Activated CD8-positive, alpha-beta T cell treated with anti-CD3 and anti-CD28 coated beads, Interleukin-2, amount 10 ng/mL, durations not matched to agents 7 days and 5 days (primary cell): ENCODE measurements at places on chromosomes 13 and 19.

DNA sequence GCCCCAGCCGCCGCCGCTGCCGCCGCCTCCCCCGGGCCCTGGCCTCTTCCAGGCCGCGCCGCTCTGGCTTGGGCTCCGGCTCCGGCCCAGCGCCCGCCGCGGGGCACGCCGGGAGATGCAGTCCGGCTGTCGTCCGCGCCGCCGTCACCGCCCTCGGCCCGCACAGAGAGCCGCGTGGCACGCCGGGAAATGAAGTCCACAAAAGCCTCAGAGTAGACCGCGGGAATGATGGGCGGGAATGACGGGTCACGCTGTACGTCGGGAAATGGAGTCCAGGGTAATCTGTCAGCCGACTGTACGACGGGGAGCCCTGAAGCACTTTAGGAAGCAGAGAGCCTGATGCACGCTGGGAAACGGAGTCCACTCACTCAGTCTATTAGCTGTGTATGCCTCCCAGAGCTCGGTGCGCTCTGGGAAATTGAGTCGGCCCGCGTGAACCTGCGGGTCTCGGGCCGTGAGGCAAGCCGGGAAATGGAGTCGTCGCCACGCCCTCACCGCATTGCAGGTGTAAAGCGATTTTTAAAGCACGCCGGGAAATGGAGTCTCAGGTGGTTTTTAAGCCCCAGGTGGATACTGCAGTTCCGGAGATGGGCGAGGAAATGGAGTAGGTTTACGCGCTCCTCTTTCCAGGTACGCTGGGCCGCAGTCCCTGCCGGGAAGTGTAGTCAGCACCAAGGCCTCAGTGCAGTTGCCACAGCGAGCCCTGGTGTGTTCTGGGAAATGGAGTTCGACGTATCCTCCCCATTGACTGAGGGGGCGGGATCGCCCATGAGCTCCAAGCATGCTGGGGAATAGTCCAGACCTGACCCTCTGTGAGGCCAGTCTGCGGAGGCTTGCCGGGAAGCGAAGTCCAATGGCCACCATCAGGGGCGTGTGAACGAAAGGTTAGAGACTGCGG is at the start of gene GSK3A:
Gene GSK3A (minus strand): TSS at position 91 of the 898 bp plus-strand sequence. CDS start 137 bp downstream, outside the sequence.
- DNase-seq, result peak; percentile 97

DNA sequence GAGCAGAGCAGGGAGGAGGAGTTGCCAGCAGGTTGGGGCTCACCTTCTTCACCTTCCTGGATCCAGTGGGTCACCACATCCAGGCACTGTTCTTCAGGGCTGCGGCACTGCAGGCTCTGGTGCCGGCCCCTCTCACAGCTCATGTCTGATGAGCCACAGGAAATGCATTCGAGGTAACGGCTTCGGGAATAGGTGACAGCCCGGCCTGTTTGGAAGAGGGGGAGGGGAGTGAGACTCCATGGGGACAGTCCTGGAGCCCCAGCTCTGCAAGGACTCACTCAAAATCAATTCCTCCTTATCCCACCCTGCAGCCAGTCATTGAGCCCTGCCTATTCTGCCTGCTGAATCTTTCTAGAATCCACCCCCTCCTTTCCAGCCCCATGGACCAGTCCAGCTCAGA is 13.5 kb downstream of the PLAUR start:
- no peak for DNase-seq

- DNase-seq, result no peak
Observed at GRCh38 chr13:35460061-35460460, 16.4 kb downstream of the MAB21L1 start.

DNA sequence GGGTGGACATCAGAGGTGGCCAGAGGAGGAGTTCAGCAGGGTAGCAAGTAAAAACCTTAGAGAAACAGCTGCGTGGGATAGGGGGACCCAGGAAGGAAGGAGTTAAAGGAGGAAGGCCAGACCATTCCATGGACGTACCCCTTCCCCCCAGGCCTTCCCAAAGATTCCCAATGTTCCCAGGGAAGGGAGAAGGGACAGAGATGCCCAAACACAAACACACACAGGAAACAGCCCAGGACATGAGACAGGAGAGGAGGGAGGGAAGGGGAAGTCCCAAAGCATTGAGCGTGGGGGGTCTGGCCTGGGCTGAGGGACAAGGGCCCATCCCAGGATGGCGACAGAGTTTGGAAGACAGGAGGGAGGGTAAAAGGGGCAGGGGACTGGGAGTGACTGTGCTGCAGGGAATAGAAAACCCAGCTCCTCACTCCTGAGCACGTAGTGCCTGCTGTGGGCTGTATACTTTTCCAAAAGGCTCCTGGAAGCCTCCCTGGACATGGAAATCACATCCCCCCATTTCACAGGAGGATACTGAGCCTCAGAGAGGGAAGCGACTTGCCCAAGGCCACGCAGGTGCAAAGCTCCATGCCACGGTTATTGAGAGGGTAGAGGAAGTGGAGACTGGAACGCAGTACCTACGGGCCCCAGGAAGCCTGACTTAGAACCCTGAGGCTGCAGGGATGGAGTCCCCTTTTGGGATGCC is 1.1 kb downstream of the SYDE1 start:
- DNase-seq, result no peak

DNA sequence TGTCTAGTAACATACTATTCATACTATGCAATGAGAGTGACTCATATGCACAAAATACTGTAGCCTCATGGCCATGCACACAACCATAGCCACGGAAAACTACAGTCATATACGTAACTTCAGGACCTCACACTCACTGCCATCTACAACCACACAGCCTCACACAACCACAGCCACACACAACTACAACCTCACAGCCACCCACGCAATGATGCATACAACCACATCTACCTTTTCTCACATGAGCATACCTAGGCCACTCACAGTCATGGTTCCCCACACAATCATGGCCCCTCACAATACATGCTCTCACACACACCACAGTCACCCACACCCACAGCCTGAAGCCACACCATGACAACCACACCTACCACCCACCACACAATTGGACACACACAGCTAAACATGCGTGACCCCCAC is 8.7 kb upstream of the TNFSF14 start:
- DNase-seq, result peak; percentile 59

- peak; percentile 94 for DNase-seq
Observed at GRCh38 chr19:18000915-18001776, 6.8 kb upstream of the ARRDC2 start.

GRCh38 chr19:49453757-49454240 is 774 bp downstream of the ALDH16A1 start:
- DNase-seq, result no peak

GRCh38 chr13:61766667-61767058 is 351.0 kb upstream of the PCDH20 start:
- DNase-seq, result no peak

DNA sequence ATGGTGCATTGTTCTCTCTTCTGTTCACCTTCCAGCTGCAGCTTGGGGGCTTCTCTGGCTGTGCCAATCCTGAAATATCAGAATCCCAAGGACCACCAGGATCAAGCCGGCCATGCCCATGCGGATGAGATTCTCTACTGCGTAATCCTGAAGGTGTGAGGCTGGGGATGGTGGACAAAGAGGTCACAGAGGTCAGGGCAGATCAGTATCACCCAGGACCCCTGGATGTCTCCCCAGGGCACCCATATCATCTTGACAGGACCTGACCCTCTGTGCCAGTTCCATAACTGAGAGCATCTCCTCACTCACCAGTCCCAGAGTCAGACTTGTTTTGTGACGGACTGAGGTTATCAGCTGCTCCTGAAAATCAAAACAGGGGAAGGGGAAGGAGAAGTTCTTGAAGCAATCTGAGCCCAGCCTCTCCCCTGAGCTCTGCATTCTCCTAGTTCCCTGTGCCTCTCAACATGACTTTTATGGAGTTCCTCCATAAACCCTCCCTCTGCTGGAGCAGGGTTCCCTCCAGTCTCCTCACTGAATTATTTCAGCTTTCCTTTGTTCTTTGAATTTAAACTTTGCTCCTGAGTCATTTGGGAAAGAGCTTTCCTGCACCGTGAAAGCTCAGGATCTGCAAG is 5.5 kb downstream of the LILRA5 start:
- DNase-seq, result no peak

DNA sequence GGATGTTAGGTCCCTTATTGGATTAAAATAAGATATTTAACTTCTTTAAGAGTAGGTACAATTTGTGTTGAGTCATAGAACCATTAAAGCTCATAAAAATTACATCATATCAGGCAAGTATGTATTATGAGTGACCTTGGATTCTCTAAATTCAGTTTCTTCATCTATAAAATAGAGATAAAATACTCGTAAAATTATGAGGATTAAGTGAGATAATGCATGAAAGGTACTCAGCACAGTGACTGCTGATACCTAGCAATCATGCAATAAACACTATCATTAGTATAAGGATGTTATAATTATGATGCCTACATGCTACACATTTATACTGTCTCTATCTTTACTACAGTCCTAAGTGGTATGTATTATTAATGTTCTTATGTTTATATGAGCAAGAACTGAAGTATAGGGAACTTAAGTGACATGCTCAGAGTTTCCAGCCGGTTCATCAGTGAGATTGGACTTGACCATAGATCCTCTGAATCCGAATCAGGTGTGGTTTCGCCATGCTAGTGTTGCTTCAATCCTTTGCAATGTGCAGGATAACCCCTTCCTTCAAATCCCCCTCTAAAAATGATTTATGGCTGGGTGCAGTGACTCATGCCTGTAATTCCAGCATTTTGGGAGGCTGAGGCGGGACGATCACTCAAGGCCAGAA is 22.9 kb upstream of the FRY start:
- no peak for DNase-seq

GRCh38 chr19:4464815-4465581 is 7.1 kb upstream of the HDGFL2 start:
- no peak for DNase-seq

DNA sequence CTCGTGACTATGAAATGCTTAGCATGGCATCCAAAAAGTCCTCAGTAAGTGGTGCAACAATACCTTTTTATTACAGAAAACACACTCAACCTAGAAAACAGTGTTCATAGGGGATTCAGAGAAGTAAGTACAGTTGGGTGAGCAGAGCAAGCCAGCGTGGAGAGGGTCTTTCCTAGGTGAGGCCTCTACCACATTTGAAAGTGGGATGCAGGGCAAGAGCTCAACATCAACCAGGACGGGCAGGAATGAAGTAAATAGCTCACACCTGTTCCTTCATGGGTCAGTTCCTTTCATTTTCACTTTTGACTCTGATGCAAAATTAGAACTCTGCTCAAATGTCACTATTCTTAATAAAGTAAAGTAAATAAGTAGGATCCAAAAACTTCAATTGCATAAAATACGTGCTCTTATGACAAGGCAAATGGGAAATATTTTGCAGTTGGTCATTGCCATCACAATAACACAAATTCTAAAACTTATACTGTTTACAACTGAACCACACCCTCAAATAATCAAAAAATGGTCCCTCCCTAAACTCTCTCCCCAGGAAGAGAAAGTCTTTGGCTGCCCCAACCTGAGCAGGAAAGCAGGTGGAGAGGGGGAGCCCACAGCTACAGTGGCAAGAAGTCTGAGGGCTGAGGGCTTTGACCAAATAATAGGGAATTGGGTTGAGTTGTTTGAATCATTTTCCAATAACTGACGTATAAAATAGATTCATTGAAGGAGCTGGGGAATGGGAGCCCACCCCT is 20.2 kb downstream of the CHAMP1 start:
- DNase-seq, result no peak

- no peak for DNase-seq
Observed at GRCh38 chr19:13284929-13285928, 135.0 kb downstream of the IER2 start.

- no peak for DNase-seq
Observed at GRCh38 chr19:35027851-35028599, 2.2 kb upstream of the SCN1B start.

DNA sequence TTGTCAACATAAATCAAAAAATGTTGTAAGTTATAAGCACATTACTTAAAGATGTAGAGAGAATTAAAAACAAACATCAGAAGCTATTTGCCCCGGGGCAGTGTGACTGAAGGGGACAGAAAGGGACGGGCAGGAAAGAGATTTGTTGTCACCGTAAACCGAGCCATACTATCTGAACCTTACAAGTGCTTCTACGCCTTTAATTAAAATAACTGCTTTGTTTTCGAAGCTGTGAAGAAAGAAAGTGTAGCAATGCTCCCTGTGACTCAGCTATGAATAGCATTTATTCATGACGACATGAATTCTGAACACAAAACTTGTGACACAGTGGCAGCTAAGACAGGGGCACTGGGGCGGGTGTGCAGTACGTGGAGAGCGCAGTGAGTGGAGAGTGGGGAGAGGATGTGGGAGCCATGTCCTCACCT is 30.0 kb downstream of the ZNF787 start:
- DNase-seq, result no peak

DNA sequence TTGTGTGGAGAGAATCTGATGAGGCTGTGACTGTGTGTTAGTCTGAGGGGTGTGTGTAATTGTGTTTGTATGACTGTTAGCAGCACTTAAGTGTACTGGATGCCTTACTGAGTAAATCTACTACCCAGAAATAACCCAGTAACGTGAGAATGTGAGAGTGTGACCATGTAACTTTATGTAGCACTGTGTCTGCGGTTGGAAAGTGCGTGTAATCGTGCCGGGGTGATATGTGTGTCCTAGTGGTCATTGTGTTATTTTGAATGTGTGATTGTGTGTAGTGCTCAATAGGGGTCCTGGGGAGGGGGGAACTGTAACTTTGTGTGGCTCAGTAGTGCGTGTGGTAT is 550 bp downstream of the ZNF383 start:
- DNase-seq, result peak; percentile 32

- DNase-seq, result no peak
Observed at GRCh38 chr19:38710416-38710702, 33.9 kb downstream of the CAPN12 start.

DNA sequence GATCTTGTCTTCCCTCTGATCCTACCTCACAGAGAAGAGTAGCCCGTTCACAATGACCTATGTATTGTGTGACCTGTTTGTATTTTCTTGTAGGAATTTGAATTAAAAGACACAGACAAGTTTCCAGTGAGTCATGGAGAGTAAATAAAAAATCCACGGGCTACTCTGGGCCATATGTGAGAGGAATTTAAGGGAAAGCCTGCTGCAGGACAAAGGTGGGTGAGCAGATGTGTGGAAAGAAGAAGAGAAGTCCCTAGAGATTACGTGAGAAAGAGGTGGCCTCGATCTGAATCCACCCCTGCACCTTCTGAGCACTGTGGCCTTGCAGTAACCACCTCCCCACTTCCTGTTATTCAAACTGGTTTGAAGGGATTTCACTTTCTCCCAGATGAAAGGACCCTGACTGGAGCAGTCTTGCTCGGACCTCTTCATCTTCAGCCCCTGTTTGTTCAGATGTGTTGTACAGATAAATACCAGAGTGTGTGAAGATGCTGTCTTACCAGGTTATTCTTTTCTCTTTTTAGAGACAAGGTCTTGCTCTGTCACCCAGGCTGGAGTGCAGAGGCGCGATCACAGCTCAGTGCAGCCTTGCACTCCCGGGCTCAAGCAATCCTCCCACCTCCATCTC is 205.4 kb downstream of the PDS5B start:
- peak; percentile 83 for DNase-seq

DNA sequence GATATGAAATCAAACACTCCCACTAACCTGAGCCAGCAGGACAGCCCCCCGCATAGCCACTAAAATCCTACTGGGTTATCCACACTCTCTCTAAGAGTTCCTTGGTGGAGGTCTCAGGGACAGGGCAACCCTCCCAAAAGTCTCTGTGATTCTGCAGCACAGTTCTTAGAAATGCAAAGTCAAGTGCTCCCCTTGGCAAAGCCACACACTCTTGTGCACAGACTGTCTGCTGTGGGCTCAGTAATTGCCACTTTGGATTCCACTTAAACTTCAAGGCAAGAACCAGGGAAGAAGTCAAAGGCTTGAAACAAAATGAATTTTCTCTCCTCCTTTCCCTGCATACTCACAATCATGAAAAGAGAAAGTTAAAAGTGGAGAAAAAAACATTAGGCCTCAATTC is 61.5 kb downstream of the DOCK9 start:
- no peak for DNase-seq

GRCh38 chr19:6272411-6272791 is 7.4 kb downstream of the MLLT1 start:
- no peak for DNase-seq

- no peak for DNase-seq
Observed at GRCh38 chr13:94033830-94034642, 445.4 kb downstream of the DCT start.
